ENCODE measurements at places on chromosomes 3 and 15.

DNA sequence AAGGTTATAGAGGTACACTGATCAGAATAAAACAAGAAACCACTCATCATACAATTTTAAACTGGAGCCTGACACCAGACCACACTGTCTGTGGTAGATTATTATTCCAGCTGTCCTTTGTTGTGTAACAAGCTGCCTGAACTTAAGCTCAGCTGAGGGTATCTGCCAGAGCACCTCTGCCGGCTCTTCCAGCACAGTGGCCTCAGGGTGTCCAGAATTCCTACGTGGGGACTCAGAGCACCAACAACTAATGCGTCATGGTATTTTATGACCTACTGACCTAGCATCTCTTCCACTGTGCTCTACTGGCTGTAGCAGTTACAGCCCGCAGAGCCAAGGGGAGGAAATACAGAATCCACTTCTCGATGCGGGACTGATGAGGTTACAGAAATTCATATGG lies 15.6 kb upstream of the RAF1 start:
- no peak overlapping the region for H3K27ac ChIP-seq
- no peaks in the 10 kb centered on the region for H3K27me3 ChIP-seq
- H3K4me3 ChIP-seq, result no peak overlapping the region
- no peaks in the 10 kb centered on the region for H3K4me1 ChIP-seq

DNA sequence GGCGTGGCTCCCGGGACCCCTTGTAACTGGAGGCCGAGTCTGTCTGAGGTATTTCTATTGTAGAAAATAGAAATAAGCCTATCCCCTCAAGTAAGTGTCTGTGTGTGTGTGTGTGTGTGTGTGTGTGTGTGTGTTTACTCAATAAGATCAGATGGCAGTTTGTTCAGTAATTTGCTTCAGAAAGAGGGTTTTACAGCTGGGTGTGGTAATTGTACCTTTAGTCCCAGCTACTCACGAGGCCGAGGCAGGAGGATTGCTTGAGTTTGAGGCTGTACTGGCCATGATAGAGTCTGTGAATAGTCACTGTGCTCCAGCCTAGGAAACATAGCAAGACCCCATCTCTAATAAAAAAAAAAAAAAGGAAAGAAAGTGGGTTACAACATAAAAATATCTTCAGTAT lies 8.7 kb downstream of the SPINT1 start:
- no peak for DNase-seq
- H3K36me3 ChIP-seq, result no peaks in the 10 kb centered on the region
- H3K4me1 ChIP-seq, result peaks cover 2% of the 10 kb centered on the region
- H3K4me3 ChIP-seq, result no peak overlapping the region
- H3K27me3 ChIP-seq, result no peaks in the 10 kb centered on the region

- H3K36me3 ChIP-seq, result no peaks in the 10 kb centered on the region
- H3K4me1 ChIP-seq, result peaks cover 30% of the 10 kb centered on the region
- H3K4me3 ChIP-seq, result peak overlapping the region; percentile 96
Measured at GRCh38 chr3:105367063-105367405, 325 bp downstream of the ALCAM start.

- no peak overlapping the region for H3K4me3 ChIP-seq
- H3K36me3 ChIP-seq, result no peaks in the 10 kb centered on the region
- no peak overlapping the region for H3K27ac ChIP-seq
- H3K4me1 ChIP-seq, result no peaks in the 10 kb centered on the region
- H3K27me3 ChIP-seq, result peaks cover 3% of the 10 kb centered on the region
Measured at GRCh38 chr3:131786386-131786785, 248.4 kb downstream of the CPNE4 start.

DNA sequence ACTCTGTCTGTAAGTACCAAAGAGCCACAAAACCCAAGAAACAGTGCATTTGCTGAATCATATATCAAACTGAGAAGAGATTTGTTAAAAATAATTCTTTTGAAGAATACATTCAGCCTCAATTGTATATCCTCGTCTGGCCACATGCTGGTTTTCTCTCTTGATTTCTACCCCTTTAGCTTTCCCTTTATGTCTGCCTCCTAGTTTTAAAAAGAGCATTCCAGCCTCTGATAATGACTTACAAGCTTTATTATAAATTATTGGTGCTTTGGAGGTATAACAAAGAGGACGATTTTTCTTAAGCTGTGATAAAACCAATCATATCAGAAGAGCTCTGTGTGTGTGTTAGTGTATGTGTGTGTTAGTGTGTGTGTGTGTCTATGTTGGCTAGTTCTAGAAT lies 70.4 kb upstream of the ROBO2 start:
- no peaks in the 10 kb centered on the region for H3K36me3 ChIP-seq
- H3K4me1 ChIP-seq, result peaks cover 10% of the 10 kb centered on the region
- no peak for DNase-seq
- H3K4me3 ChIP-seq, result no peak overlapping the region

GRCh38 chr3:129521611-129522010 lies 6.8 kb upstream of the RHO start:
- no peak for DNase-seq
- no peak overlapping the region for H3K27ac ChIP-seq
- no peaks in the 10 kb centered on the region for H3K27me3 ChIP-seq
- H3K4me3 ChIP-seq, result no peak overlapping the region
- H3K4me1 ChIP-seq, result no peaks in the 10 kb centered on the region

DNA sequence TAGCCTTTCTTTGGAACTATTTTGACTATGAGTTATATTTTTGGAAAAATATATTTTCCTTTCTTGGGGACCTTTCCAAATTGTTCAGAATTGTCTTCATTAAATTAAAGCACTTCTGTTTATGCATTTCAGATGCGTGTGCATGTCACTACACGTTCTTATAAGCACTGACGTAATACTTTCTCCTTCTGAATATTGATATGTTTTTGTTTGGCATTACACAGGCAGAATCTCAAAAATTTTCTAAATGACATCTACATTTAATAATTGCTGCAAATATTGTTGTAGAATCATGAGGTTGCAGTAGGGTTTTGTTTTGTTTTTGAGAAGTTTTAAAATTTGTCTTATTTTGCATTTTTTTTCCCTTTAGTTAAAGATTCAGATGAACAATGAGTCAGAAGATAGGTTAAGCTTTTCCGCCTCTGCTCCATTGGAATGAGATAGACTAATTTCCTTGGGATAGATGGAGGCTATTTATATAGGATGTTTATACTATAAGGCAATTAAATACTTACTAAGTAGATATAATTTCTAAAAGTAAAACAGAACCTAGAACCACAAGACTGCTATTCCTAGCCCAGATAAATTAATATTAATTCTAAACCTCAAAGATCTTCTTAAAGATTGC lies 110.8 kb downstream of the MBNL1 start:
- H3K36me3 ChIP-seq, result peaks cover 4% of the 10 kb centered on the region
- H3K4me1 ChIP-seq, result peaks cover 23% of the 10 kb centered on the region
- no peaks in the 10 kb centered on the region for H3K27me3 ChIP-seq

GRCh38 chr3:161851941-161852566 lies 355.4 kb downstream of the OTOL1 start:
- H3K4me3 ChIP-seq, result no peak overlapping the region
- H3K36me3 ChIP-seq, result no peaks in the 10 kb centered on the region
- peak; percentile 45 for DNase-seq

- no peak overlapping the region for H3K4me3 ChIP-seq
- H3K4me1 ChIP-seq, result no peaks in the 10 kb centered on the region
- H3K36me3 ChIP-seq, result no peaks in the 10 kb centered on the region
- DNase-seq, result no peak
- no peaks in the 10 kb centered on the region for H3K27me3 ChIP-seq
Measured at GRCh38 chr15:72912996-72913395, 129.4 kb upstream of the ADPGK start.

GRCh38 chr3:156513619-156514018 lies 41.3 kb downstream of the SSR3 start:
- H3K4me1 ChIP-seq, result no peaks in the 10 kb centered on the region
- H3K27me3 ChIP-seq, result no peaks in the 10 kb centered on the region
- H3K27ac ChIP-seq, result no peak overlapping the region
- no peaks in the 10 kb centered on the region for H3K36me3 ChIP-seq
- no peak for DNase-seq
- H3K4me3 ChIP-seq, result no peak overlapping the region

GRCh38 chr3:162538906-162539305 lies 1042.3 kb downstream of the OTOL1 start:
- H3K4me1 ChIP-seq, result no peaks in the 10 kb centered on the region
- no peaks in the 10 kb centered on the region for H3K36me3 ChIP-seq
- H3K4me3 ChIP-seq, result no peak overlapping the region
- H3K27me3 ChIP-seq, result no peaks in the 10 kb centered on the region

DNA sequence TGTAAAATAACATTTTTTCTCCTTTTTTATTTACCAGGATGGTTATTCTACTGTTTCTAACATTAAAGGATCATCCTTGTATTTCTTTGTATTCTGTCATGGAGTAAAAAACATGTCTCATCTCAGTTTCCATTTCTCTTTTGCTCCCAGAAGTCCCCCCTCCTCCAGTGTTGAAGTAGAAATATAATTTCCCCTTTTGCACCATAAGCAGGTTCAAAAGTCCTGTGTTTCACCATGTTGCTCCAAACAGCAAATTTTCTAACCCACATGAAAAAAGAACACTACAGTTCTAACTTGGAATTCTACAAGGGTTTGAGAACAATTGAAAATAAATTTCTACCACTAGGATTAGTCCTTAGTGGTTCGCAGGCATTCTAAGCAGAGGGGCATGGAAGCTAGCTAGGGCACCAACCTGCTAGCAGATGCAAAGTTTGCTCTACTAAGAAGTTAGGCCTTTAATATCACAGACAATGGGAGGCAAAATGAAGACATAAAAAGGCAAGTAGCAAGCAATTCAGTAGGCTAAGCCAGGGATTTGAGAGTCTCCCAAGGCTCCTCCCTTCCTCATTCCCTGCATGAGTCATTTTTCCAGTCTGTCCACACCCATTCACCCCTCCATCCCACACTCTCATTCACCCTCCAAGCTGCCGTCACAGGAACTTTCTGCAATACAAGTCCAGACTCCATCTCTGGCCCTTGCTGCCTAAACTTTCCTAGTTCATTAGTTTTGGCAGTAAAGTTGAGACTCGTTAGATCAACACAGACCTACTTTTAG lies 2.3 kb upstream of the MBNL1 start:
- DNase-seq, result no peak
- H3K36me3 ChIP-seq, result no peaks in the 10 kb centered on the region
- no peak overlapping the region for H3K4me3 ChIP-seq
- H3K27ac ChIP-seq, result no peak overlapping the region

- H3K27me3 ChIP-seq, result no peaks in the 10 kb centered on the region
- H3K4me1 ChIP-seq, result no peaks in the 10 kb centered on the region
- H3K27ac ChIP-seq, result no peak overlapping the region
- no peak overlapping the region for H3K4me3 ChIP-seq
- no peaks in the 10 kb centered on the region for H3K36me3 ChIP-seq
- no peak for DNase-seq
Measured at GRCh38 chr3:138124706-138125355, 7.4 kb downstream of the A4GNT start.

GRCh38 chr15:45862034-45862433 lies 227.2 kb downstream of the SQOR start:
- no peak overlapping the region for H3K4me3 ChIP-seq
- no peaks in the 10 kb centered on the region for H3K4me1 ChIP-seq
- no peak for DNase-seq

DNA sequence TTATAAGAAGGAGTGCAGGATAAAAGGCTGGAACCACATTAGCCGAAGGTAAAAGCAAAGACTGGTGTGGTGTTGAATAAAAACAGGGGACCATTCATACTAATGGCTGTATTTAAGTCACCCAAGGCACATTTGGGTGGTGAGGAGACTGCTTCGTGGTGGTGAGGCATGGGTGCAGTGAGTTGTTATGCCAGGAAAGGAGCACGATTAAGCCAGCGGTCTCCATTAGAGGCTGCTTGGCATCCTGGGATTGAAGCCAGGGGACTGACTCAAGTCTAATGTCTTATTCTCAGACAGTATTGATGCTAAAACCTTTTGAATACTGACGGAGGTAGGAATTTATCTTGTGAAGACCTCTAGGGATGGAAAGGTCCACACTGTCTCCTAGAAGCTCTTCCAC lies 21.9 kb downstream of the FEM1B start:
- H3K4me3 ChIP-seq, result no peak overlapping the region
- peaks cover 5% of the 10 kb centered on the region for H3K4me1 ChIP-seq
- DNase-seq, result peak; percentile 27
- no peaks in the 10 kb centered on the region for H3K27me3 ChIP-seq
- H3K27ac ChIP-seq, result peak overlapping the region; percentile 62
- no peaks in the 10 kb centered on the region for H3K36me3 ChIP-seq

- H3K27me3 ChIP-seq, result no peaks in the 10 kb centered on the region
- no peak for DNase-seq
- no peaks in the 10 kb centered on the region for H3K36me3 ChIP-seq
- no peak overlapping the region for H3K4me3 ChIP-seq
Measured at GRCh38 chr3:5093731-5094130, 28.4 kb upstream of the ARL8B start.

DNA sequence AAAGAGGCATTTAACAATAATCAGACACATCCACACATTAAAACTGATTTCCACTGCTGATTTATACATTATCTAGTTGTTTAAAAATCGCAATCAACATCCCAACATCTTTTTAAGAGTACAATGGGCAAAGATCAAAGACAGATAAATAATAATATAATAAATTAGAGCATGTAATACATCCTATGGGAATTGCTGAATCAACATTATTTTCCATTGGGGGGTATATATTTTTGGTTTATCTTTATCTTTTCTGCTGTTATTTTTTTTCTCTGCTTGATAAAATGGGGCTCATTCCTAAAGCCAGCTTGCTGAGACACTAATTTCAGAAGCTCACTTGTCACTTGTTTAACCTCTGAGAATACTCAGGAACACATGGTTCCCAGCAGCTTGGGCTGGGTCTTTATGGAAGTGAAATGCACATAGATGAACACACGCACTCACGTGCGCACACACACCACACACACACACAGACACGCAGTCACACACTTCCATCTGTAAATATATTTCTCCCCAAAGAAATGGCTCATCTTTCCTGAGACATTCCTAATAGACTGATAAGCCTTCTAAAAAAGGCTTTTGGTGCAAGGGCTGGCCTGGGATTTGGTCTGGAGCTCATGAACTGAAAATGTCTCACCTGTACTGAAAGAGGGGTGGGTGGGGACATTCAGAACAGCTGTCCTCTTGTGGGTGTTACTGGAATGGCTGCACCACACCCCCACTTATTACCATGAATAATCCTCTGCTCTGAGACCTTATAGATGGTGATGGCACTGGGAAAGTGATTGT lies 3.5 kb upstream of the PPIB start:
- no peaks in the 10 kb centered on the region for H3K4me1 ChIP-seq
- H3K27ac ChIP-seq, result no peak overlapping the region
- DNase-seq, result no peak
- H3K36me3 ChIP-seq, result no peaks in the 10 kb centered on the region
- no peaks in the 10 kb centered on the region for H3K27me3 ChIP-seq

DNA sequence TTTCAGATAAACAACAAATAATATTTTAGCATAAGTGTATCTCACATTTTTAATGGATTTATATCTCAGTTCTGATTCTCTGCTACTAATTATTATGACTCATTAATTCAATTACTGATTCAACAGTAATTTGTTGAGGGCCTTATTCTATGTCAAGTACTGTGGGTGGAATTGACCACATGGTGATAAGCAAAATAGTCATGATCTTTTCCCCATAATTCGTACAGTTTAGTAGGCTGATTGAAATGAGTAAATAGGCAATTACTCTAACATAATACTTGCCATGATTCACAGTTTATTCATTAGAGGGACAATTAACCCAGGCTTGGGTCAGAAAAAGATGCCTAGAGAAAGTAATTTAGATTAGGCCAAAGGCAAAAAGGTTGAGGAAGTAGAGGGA lies 60.9 kb upstream of the SLC4A7 start:
- peaks cover 1% of the 10 kb centered on the region for H3K4me1 ChIP-seq
- no peak overlapping the region for H3K27ac ChIP-seq
- H3K36me3 ChIP-seq, result no peaks in the 10 kb centered on the region

- DNase-seq, result peak; percentile 86
- H3K27me3 ChIP-seq, result no peaks in the 10 kb centered on the region
- H3K4me3 ChIP-seq, result peak within 1 kb of the TSS; percentile 95
- H3K4me1 ChIP-seq, result peaks cover 31% of the 10 kb centered on the region
Measured at GRCh38 chr15:84748274-84749110, at the start of gene ZNF592. Gene ZNF592, plus strand, starts transcription at chr15:84748592. Its CDS starts 34,084 bp downstream, at chr15:84782676.

Data from liver (tissue), 10 donors.